Glomerular endothelial cell (primary cell): ENCODE measurements at places on chromosomes 4 and X. TPM values are rescaled to one million over a fixed set of nuclear protein-coding genes. Genes with fewer than 3 reads are reported as not detected.

- no peak for DNase-seq
Measured at GRCh38 chr4:95141361-95141760, 383.6 kb downstream of the BMPR1B start.

GRCh38 chr4:100872811-100873210 lies 355.0 kb upstream of the EMCN start:
- DNase-seq = no peak

DNA sequence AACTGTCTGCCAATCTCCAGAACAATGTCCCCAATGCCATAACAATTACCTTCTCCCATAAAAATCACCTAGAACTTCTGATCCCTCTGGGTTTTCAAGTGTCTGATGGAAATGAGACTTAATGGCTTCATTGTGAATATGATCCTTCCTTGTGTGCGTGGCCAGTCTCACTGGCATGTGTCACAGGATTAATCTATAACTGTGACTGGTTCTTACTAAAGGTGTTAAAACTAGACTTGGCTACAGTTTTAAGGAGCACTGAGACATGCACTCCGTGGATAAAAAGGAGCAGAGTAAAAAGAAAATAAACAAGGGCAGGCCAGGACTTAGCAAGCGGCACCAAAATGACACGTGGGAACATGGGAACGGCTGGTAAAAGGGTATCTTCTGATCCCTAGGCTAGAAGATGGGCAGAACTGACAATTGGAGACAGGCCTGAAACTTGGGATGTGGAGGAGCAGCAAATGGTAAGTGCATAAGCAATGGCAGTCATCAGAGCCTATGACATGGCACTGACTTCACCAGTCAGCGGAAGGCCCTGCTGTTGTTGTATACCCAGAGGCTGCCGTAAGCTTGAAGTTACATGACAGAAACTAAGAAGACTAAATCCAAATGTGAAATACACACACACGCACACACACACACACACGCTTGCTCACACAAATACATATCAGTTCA lies 256.6 kb upstream of the NOCT start:
- no peak for DNase-seq

GRCh38 chr4:159382856-159383561 lies 280.1 kb downstream of the RAPGEF2 start:
- no peak for DNase-seq

MAML3 gene
- 14.2 and 18.7 TPM in 2 replicates for total RNA-seq

QDPR gene
- total RNA-seq = 10.0 and 23.7 TPM in 2 replicates
